ENCODE measurements at places on chromosomes 7 and 10.

DNA sequence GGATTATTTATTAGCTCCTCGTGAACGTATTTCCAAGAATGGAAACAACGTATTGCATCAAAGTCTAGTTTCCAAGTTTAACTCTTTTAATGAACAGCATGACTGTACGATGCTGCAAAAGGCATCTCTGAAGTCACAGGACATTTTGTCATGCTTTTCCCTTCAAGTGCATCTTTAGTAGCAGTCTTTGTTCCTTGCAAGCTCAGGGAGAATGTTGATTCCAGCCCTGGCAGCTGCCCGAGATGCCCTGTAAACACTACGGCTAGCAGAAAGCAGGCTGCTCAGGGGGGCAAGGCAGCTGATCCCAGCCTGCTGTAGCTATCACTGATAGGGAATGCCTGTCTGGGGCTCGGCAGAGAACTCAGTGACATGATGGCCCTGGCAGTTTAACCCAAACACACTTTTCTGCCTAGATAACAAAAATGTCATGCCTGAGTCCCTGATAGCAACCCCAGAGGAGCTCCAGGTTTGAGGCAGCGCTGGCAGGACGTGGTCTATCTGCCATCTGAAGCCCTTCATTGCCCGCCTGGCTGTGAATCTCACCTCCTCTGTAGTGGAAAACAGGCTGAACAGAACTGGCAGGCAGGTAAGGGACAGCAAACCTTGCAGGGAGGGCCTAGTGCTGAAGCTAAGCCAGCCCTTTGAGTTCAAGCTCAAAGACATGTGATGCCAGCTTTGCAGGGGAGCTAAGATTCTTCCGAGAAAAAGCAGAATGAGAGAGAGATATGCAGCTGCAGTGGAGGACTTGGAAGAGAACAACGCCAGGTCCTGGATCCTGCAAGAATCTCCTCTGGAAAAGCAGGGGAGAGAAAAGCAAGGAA, 264.6 kb downstream of the SNX10 start:
- no peak for DNase-seq

DNA sequence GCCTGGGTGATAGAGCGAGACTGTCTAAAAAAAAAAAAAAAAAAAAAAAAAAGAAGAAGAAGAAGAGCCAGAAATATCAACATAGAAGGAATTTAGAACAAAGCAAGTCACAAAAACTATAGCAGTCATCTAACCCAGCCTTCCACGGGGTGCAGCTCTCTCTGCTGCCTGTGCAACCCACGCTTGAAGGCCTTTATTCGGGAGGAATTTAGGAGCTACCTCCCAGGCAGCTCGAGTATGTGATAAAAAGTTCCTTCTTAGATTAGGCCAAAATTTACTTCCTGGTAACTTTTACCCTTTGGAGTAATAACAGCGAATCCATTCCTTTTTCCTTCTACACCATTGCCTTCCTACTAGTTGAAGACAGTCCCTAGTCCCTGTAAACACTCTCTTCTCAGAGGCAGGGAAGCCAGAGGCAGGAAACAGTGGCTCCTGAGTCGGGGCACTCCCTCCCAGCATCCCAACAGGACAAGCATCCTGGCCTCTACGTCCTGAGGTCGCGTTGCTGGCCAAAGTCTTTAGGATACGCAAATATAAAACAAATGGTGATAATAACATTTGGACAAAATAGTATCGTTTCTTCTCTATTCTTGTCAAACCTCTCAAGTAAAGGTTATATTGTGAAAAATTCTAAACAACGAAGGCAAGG, 109.3 kb upstream of the KMT2C start:
- no peak for DNase-seq

- DNase-seq, result no peak
Measured at GRCh38 chr7:29443552-29443951, 120.1 kb upstream of the PRR15 start.

DNA sequence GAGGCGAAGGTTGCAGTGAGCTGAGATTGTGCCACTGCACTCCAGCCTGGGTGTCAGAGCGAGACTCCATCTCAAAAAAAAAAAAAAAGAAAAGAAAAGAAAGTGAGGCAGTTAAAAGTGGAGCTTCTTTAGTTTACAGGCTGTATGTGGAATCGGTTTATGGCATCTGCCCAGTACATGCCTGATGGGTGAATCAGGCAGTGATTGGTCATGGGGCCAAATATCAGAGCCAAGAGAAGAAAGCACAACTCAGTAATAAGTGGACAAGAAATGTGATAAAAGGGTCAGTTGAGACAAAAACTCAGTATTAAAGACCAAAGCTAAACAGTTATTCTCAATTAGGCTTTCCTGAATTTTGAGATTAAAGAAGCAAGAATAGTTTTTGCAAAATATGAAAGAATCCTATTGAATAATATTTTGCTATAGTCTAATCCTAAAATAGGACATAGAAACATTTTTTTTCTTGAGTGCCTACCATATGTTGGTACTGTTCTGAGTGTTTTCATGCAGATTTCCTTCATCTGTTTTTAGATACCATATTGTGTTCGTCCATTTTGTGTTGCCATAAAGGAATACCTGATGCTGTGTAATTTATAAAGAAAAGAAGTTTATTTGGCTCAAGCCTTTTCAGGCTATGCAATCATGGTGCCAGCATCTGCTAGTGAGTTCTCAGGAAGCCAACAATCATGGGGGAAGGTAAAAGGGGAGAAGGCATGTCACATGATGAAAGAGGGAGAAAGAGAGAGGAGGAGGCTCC, 14.4 kb downstream of the CDC14C start:
- no peak for DNase-seq

DNA sequence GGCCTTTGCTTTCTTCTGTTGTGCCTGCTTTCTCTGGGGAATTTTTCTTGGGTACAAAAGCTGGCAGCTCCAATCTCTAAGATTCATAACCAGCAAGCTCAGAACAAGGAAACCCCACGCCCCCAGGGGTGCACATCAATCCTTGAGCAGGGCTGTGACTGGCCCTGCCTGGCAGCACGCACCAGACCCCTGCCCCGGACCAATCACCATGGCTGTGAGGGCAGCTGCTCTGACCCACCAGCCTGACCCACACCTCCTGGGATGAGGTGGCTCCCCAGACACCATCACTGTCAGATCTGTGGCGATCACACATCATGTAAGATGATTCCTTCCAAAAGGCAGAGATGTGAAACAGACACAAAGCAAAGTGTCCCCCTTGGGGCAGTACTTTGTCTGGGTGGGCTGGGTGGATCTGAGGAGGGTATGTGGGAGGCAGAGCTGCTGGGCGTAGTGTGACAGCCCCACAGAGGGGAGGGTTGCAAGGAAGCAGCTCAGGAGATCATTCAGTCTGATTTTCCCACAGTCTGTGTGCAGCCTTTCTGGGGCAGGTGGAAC, 175.5 kb upstream of the SHH start:
- no peak for DNase-seq

GRCh38 chr10:16799621-16800020, 17.6 kb downstream of the RSU1 start:
- no peak for DNase-seq

DNA sequence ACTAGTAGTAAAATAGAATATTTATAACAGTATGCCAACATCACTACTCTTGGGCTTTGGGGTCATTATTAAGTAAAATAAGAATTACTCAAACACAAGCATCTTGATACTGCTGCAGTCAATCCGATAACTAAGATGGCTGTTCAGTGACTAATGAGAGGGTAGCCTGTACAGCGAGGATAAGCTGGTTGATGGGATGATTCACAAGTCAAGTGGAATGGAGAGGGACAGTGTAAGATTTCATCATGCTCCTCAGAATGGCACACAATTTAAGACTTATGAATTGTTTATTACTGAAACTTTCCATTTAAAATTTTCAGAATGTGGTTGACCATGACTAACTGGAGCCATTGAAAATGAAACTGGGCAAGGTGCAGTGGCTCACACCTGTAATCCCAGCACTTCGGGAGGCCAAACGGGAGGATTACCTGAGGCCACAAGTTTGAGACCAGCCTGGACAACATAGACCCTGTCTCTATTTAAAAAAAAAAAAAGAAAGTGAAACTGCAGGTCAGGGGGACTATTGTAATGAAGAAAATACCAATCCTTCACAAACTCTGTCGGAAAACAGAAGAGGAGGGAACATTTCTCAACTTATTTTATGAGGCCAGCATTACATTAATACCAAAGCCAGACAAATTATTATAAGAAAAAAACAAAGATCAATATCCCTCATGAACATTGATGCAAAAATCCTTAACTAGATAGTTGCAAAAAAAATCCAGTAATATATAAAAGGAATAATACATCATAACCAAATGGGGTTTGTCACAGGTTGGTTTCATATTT, 11.2 kb downstream of the AVL9 start:
- DNase-seq, result no peak

- DNase-seq, result no peak
Measured at GRCh38 chr10:123904834-123905409, 13.3 kb upstream of the CPXM2 start.

DNA sequence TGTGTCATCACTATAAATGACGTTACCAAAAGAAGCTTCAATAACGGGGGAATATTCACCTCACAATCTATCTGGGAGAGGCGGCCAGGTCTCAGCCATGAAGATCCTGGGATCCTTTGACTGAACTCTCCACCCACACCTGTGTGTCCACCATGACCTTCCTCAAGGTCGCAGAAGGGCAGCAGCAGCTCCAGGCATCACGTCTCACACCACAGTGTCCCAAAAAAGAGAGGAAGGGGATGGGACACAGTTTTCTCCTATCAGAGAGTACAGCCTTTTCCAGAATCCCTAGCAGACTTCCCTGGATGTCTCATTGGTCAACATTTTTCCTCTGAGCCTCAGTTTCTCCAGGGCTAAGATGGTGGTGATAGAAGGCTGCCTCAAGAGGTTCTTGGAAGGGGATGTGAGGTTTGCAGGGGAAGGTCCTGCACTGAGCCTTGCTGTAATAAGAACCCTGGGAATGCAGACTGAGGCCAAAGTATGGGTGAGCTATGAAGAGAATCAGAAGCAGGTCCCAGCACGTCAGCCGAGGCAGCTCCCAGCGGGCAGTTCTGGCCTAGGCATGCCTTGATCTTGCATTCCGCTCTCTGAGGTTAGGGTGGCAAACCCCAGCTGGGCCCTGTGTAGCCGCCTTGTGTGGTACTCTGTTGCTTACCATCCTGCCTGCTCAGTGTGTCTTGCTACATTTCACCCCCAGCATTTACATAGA, 63.8 kb downstream of the COL26A1 start:
- no peak for DNase-seq

- no peak for DNase-seq
Measured at GRCh38 chr7:82319674-82320118, 123.9 kb downstream of the CACNA2D1 start.

- no peak for DNase-seq
Measured at GRCh38 chr10:3559527-3559926, 225.5 kb downstream of the KLF6 start.

- no peak for DNase-seq
Measured at GRCh38 chr7:53920011-53920410, 622.2 kb upstream of the VSTM2A start.

DNA sequence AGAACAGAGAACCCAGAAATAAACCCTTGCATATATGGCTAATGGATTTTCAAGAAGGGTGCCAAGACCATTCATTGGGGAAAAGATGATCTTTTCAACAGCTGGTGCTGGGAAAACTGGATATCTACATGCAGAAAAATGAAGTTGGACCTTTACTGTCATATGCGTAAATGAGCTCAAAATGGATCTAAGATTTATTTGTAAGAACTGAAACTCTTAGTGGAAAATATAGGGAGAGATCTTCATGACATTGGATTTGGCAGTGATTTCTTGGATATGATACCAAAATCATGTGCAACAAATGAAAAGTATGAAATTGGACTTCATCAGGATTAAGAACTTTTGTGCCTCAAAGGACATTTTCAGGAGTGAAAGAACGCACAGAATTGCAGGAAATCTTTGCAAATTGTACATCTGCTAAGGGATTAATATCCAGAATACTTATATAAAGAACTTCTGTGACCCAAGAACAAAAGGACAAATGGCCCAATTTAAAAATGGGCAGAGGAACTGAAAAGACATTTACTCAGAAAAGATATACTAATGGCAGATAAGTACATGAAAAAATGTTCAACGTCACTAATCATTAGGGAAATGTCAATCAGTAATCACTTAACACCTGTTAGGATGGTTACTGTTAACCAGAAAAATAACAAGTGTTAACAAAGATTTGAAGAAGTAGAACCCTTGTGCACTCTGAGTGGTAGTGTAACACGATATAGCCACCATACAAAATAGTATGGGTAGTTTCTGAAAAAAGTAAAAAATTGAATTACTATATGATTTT, 6.1 kb downstream of the DBF4 start:
- no peak for DNase-seq

- no peak for DNase-seq
Measured at GRCh38 chr7:27808626-27809025, 68.7 kb downstream of the TAX1BP1 start.

DNA sequence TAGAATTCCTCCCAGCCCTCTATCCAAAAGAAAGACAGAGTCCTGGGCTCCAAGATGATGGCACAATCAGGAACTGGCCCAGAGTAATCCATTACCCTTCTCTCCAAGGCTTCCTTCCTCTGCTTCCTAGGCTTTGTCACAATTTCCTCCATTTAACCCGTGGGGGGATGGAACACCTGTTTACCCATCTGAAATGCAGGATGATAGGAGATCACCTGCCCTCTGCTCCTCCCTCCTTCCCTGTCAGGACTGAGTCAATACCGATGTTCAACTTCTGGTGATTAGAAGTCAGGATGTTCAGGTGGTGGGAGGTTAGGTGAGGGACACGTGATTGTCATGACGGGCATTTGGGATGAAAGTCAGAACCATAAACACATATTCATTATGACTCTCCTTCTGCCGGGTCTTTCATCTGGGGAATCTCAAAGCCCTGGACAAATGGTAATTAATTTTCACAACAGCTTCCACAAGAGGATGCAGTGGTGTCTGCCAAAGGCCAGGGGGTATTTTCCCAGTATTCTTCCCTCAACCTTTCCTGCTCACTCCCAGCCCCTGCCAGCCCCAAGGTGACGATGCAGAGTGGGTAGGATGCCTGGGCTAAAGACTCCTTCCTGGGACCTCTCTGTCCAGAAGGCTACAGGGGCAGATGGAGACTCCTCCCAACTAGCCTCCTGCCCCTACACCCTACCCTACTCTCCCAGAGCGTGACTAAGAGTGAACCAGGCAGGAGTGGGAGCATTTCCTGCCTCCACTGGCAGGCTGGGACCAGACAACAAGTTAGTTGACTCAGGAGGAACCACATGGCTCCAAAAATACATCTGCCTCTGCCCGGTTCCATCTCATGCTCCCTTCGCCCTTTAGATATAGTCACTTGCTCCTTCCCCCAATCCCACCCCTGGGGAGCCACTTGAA, 27.9 kb downstream of the DUSP5 start:
- no peak for DNase-seq

- DNase-seq, result no peak
Measured at GRCh38 chr10:14450041-14450491, 119.3 kb upstream of the FRMD4A start.

DNA sequence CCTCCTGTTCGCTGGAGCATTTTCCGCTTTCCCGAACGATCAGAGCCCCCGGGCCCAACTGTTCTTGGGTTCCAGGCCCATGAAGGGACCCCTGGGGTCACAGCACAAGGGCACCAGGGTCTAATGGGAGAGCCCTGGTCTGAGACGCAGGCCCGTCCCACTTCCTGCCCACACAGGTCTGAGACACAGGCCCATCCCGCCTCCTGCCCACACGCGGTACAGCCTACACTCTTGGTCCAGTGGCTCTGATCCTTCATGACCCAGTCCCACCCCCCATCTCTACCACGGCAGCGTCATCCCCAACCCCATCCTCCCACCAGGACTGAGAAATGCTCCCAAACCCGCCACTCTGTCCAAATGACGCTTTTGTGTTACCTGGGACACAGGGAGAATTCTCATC, 38.7 kb upstream of the SAMD8 start:
- DNase-seq, result no peak
